ENCODE measurements at places on chromosomes 1 and 21.

GRCh38 chr1:109931911-109932636, 21.4 kb downstream of the CSF1 start:
- DNase-seq: no peak

DNA sequence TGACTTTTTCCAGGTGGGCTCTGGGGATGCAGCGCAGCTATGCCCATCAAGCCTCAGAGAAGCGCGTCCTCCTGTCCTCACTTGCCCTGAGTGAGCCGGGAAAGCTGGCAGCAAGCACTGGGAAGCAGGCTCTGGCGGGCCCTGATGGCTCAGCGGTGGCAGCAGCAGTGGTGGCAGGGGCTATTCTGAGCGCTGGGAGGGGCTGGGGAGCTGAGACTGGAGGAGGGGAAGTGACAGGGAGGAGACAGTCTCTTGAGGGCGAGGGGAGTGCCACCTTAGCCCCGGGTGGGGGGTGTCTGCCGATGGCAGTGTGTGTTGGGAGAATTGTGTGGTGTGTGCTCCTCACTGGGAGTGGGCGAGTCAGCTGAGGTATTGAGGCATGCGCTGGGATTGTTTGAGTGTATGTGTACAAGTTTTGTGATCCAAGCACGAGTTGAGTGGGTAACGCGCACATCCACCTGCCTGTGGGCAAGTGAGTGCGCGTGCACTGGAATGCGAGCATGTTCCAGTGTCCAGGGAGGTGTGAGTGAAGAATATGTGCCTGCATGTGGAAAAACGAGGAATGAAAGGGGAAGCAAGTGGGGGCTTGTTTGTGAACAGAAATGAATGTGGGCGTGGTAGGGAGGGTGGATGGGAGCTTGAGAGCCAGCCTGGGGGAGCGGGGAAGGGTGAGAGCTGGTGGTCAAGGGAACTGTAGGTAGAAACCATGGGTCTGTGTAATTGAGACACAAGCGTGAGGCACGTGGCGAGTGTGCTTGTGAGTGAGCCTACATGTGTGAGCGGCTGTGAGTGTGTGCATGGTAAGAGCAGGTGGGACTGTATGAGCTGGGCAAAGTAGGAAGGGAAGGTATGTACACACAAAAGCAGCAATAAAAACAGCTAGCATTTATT, 2.9 kb upstream of the FOXO6 start:
- no peak for DNase-seq

DNA sequence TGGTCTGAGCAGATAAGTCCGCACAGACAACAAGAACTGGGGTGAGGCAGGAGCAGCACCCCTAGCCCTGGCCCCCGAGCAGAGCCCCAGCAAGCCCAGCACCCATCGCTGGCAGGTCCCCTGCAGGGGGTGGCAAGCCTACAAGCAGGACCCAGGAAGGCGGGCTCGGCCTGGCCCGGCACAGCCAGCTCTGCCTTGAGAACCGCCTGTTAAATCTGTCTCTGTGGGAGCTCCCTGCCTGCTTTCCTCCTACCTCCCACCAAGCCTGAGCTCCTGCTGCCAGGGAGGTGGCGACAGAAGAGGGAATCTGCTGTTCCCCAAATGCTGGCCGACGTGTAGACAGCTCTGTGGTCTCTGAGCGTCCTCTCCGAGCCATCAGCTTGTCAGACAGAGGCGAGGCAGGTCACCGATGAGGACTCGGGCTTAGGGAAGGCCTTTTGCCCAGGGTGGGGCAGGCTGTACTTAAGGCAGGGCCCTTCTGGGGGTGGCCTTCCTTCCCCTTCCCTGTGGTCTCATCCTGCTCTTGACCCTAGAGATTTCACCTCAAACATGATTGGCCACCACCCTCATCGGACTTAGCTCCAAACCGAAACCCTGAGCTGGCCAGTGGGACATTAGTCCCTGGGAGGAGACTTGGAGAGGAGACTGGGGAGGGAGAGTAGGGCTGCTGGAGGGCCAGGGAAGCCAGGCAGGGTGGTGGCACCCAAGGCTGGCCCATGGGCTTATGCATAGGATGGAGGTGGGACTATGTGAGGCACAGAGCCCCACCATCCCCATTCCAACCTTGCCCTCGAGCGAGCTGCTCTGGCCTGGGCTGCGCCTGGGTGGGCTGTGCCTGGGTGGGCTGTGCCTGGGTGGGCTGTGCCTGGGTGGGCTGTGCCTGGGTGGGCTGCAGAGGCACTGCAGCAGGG, 7.7 kb downstream of the SELENON start:
- DNase-seq: no peak

DNA sequence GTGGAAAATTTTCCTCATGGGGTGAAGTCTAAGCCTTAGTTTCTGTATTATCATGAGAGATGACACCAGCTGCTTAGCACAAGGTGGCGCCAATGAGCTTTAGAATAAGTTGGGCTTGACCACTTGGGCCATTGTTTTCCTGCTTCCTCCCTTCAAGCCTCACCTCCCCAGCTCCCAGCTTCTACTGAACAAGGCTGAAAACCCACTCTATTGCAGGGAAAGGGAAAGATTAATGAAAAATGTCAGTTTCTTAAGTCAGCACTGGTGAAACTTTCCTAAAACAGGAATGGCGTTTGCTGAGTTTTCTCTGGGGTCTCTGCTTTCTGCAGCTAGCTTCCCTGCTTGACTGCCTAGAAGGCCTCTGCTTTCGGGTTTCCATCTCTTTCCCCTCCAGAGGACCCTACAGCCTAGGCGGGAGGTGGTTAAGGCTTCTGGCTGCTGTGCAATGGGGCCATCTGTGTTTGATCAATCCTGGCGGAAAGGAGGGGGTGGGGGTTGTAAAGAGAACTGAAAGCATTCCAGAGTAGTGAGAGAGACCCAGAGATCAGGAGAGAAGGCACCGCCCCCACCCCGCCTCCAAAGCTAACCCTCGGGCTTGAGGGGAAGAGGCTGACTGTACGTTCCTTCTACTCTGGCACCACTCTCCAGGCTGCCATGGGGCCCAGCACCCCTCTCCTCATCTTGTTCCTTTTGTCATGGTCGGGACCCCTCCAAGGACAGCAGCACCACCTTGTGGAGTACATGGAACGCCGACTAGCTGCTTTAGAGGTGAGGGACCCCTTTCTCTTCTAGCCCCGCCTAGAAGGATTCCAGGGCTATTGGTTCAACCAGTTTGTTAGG, at the start of gene OLFML3:
OLFML3 (plus strand) TSS at position 612 of the 840 bp plus-strand sequence; CDS start at position 655, 43 bp downstream.
- DNase-seq: peak; percentile 98

DNA sequence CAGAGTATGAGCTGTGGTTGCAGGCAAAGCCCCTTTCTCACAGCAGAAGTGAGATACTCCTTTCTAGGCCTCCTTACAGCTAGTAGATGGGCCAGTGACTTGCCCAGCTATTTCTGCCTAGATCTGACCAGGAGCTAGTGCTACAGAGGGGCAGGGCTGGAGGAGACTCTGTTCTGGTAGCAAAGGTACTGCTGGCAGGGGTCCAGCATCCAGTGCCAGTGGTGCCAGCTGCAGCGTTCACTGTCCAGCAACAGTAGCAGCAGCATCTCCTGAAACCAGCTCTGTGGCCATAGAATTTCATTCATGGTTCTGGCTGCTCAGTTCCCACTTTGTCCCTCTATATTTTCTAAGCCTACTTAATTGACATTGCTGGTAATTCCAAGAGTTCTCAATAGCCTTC, 62.5 kb upstream of the CNN3 start:
- no peak for DNase-seq

- DNase-seq: no peak
Measured at GRCh38 chr21:45026826-45027225, 47.6 kb upstream of the ADARB1 start.

GRCh38 chr1:232841823-232842565, 36.8 kb downstream of the MAP10 start:
- DNase-seq: no peak

DNA sequence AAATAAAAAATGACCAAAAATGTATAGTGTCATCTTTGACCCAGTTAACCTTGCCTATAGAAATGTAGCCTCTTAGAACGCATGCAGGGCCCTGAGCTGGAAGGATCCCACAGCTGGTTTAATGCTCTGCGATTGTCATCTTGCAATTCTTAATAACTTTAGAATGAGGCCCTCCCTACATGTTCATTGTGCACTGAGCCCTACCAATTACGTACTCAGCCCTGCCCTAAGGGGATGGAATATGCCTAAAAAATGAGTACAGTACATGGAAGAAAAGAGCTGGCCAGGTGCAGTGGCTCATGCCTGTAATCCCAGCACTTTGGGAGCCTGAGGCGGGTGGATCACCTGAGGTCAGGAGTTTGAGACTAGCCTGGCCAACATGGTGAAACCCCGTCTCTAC, 57.8 kb upstream of the BCAR3 start:
- no peak for DNase-seq

DNA sequence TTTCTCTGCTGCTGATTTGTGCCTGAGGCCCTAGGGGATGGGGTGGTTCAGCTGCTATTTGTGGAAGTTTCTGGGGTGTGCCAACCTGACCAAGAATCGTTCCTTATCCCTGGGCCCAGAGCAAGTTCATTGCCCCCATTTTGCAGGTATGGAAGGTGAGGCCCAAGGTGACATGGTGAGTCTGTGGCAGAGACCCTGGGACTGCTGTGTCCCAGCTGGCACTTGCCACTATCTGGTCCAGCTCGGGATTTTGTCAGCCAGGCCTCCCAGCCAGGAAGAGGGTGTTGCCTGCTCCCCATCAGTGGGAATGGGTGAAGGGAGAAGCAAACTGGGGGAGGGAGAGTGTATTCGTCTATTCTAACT, 18.9 kb upstream of the LRP8 start:
- DNase-seq: no peak

- DNase-seq: no peak
Measured at GRCh38 chr1:1439546-1440261, 4.2 kb downstream of the VWA1 start.

Measured in GM23248 (cell line).